Testis (tissue), 5 donors: ENCODE measurements at places on chromosomes 11 and 22. TPM values are rescaled to one million over a fixed set of nuclear protein-coding genes. Genes with fewer than 3 reads are reported as not detected.

- no peak overlapping the region for H3K27ac ChIP-seq
- no peak for DNase-seq
- H3K4me3 ChIP-seq, result no peak overlapping the region
- H3K4me1 ChIP-seq, result no peaks in the 10 kb centered on the region
- H3K36me3 ChIP-seq, result no peaks in the 10 kb centered on the region
Measured at GRCh38 chr11:105862736-105863367, 159.2 kb downstream of the MSANTD4 start.

DNA sequence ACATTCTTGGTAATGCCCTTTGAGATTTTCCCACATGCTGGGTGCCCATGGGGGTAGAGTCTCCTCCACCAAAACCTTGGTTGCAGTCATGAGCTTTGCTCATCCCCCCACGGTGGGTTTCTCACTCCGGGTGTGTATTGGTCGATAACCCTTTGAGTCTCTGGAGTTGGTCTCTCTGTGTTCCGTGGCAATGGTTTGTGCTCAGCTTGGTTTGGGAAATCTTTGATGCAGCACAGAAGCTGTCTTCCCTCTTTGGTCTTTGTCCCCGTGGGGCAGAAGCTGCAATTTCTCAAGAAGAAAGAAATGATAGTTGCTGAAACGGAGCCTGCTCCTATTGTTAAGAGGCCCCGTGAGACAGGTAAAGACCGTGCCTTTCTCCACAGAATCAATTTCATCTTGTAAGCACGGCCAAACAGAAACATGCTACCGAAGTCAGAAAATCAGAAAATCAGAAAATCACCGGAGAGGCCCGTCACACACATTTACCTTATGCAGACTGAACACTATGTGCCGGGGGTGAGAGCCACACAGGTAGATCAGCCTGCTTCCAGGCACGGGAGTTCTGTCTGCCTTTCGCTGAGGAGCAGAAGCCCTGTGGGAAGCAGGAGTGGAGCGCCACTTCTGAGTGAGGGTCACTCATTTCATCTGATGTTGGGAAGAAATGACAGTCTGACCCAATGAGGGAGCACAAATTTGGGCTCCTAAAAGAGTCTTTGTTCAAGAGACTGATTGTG is 186.1 kb downstream of the TBC1D22A start:
- no peak for DNase-seq
- H3K4me1 ChIP-seq, result no peaks in the 10 kb centered on the region
- H3K27ac ChIP-seq, result no peak overlapping the region
- H3K4me3 ChIP-seq, result no peak overlapping the region
- H3K27me3 ChIP-seq, result no peaks in the 10 kb centered on the region

- H3K4me3 ChIP-seq, result no peak overlapping the region
- no peaks in the 10 kb centered on the region for H3K4me1 ChIP-seq
Measured at GRCh38 chr22:47654922-47655491, 892.6 kb downstream of the TBC1D22A start.

DNA sequence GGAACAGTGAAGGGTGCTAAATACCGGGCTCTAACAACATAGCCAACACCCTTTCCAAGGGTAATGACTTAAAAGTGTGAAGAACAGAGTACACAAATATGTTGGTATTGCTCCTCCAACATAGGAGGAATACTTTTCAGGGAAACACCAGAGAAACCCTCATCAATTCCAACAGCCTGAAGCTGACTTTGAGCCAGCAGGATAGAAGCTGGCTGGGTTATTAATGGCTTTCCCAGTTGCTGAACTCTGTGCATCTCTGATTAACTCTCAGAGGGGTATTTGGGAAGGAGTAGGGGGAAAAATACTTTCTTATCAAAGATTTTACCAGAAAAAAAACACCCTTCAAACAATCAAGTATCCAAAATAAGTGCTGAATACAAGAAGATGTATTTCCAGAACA is 95.6 kb downstream of the AMBRA1 start:
- DNase-seq, result no peak
- H3K36me3 ChIP-seq, result no peaks in the 10 kb centered on the region
- H3K27me3 ChIP-seq, result no peaks in the 10 kb centered on the region
- no peak overlapping the region for H3K27ac ChIP-seq

- H3K36me3 ChIP-seq, result no peaks in the 10 kb centered on the region
- no peak overlapping the region for H3K4me3 ChIP-seq
- DNase-seq, result no peak
- no peaks in the 10 kb centered on the region for H3K27me3 ChIP-seq
- H3K4me1 ChIP-seq, result no peaks in the 10 kb centered on the region
- no peak overlapping the region for H3K27ac ChIP-seq
Measured at GRCh38 chr11:122405547-122406341, 249.8 kb upstream of the UBASH3B start.

DNA sequence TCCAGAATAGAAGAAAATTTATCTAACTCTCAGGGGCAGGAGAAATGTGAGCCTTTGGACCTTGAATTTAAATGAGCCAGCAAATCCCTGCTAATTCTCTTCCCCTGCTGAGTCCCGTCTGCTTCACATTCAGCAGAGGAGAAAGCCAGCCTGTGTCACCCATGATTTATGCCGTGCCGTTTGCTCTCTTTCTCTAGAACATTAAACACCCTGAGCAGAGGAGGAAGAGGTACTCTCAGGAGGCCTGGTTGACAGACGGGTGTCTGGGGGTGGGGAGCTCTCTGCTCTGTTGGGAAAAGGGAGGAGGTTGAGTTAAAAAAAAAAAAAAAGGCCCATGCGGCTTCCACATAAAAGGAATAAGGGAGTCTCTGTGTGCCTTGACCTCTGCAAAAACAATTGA is 11.3 kb upstream of the MTMR3 start:
- no peak for DNase-seq
- H3K4me3 ChIP-seq, result no peak overlapping the region
- H3K4me1 ChIP-seq, result no peaks in the 10 kb centered on the region

- H3K27ac ChIP-seq, result no peak overlapping the region
- H3K4me1 ChIP-seq, result no peaks in the 10 kb centered on the region
- no peaks in the 10 kb centered on the region for H3K36me3 ChIP-seq
- H3K27me3 ChIP-seq, result no peaks in the 10 kb centered on the region
Measured at GRCh38 chr11:42555190-42555589, 756.6 kb upstream of the API5 start.

DNA sequence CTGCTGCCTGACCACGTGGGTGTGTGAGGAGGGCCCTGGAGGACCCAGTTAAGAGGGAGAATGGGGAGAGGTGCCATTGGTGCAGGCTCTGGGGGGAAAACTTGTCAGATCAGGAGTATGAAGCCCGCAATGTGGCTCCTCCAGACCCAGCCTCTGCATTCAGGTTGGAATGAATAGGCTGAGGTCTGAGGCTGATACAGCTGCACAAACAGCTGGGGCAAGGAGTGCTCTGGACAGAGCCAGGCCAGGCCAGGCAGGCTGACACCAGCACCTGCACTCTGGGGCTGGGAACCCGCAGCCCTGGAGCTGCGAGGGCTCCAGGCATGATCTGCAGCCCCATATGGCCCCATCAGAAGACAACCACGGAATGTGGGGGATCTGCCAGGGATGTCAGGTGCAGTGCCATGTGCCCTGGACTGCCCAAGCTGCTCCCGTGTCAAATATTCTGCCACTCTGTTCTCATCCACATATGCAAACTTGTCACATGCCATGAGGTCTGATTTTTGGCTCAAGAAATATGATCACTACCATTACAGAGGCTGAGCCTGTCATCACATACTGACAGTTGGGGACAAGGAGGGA is 27.2 kb upstream of the KCNJ11 start:
- DNase-seq, result no peak
- H3K4me3 ChIP-seq, result no peak overlapping the region
- H3K36me3 ChIP-seq, result no peaks in the 10 kb centered on the region
- H3K27me3 ChIP-seq, result no peaks in the 10 kb centered on the region
- peaks cover 3% of the 10 kb centered on the region for H3K4me1 ChIP-seq

DNA sequence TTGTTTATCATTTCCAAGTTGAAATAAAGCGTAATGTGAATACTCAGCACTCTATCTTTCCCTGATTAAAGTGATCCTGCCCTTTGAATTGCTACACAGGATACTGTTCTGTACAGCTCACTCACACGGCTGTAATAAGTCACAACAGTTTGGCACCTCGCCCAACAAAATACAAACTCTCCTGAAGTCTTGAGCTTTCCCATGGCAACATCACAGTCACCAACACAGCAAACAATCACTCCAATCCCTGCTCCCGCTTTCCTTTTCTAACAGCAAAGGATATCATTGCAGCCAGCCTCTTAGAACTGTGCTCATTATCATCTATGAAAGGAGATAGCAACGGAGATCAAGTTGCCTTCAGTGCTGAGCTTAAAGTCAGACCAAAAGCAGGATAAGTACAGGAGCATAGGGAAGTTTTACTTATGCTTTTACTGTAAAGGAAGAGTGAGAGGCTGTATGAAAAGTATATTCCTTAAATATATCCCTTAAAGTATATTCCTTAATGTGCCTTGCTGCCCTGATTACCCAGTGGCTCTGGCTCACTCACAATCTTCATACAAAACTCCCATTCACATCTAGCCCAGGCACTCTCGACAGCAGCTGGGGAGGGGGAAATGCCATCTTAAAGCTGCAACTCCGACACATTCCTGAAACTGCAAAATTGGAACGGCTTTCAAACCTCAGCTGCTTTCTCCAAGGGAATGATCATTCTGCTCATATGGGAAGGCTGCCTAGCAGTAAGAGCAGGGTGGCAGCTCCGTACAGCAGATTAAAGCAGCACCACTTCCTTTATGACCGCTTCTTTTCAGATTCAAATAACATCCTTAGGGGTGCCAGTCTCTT is 35.8 kb downstream of the MAML2 start:
- H3K4me3 ChIP-seq, result no peak overlapping the region
- peaks cover 33% of the 10 kb centered on the region for H3K4me1 ChIP-seq
- peak overlapping the region; percentile 74 for H3K27ac ChIP-seq
- peak; percentile 79 for DNase-seq

DNA sequence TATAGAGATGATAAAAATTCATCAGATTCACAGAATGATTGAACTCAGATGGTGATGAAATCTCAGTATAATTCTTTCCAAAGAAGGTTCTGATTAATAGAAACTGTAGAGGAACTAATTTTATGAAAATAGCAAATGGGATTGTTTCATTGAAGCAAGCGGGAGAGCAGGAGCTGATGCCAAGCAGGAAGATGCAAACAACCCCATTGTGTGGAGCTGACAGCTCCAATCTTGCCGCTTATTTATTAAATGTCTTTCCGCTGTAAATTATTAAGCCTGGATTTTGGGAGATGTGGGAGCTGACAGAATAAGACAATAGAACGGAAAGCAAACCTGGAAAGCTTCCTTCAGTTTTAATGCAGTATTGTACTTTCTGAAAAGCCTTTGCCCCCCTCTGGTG is 6.0 kb upstream of the TMEM218 start:
- no peaks in the 10 kb centered on the region for H3K36me3 ChIP-seq
- H3K4me3 ChIP-seq, result no peak overlapping the region
- H3K4me1 ChIP-seq, result no peaks in the 10 kb centered on the region
- no peaks in the 10 kb centered on the region for H3K27me3 ChIP-seq
- no peak for DNase-seq

- no peaks in the 10 kb centered on the region for H3K36me3 ChIP-seq
- no peak for DNase-seq
- H3K4me3 ChIP-seq, result no peak overlapping the region
- no peaks in the 10 kb centered on the region for H3K27me3 ChIP-seq
Measured at GRCh38 chr11:123762422-123762821, 8.1 kb upstream of the OR6X1 start.

GRCh38 chr11:126024123-126024522 is 38.5 kb downstream of the CDON start:
- no peak overlapping the region for H3K27ac ChIP-seq
- no peaks in the 10 kb centered on the region for H3K27me3 ChIP-seq
- H3K36me3 ChIP-seq, result no peaks in the 10 kb centered on the region
- no peak for DNase-seq
- no peaks in the 10 kb centered on the region for H3K4me1 ChIP-seq

- no peak for DNase-seq
- H3K27me3 ChIP-seq, result no peaks in the 10 kb centered on the region
- no peaks in the 10 kb centered on the region for H3K36me3 ChIP-seq
- peaks cover 25% of the 10 kb centered on the region for H3K4me1 ChIP-seq
- H3K4me3 ChIP-seq, result no peak overlapping the region
Measured at GRCh38 chr11:68976563-68976962, 4.2 kb downstream of the MRGPRD start.

DNA sequence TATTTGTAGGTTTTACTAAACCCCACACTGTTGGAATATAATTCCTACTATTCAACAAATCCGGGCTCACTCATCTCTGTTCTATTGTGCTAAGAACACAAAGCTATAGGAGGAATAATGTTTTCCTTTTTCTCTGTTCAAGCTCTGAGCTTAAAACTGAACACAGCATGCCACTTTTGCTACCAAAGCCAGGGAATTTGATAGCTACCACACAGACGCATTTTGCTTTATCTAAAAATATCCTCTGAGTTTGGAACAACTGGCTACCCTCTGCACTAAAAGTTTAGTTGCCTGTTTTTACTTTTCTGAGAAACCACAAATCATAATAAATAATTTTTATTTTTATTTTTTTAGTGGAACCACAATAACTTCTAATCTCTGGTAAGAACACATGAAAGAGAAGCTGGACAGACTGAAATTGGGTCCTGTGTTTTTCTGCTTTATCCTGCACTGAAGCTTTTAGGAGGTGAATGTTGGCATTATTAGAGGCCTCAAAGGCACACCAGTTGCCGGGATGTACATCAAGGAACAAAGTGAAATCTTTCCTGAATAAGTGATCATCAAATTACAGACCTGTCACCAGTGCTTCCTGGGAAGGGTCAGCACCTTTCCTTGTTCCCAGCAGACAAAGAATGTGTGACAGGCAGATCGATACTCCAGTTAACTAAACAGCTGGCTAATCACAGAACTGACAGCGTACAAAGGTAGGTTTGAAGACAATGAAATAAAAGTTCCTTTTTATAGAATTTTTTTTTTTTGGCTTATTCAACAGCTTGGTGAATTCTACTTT is 523.2 kb upstream of the TENM4 start:
- H3K4me3 ChIP-seq, result no peak overlapping the region
- no peaks in the 10 kb centered on the region for H3K36me3 ChIP-seq
- H3K27me3 ChIP-seq, result no peaks in the 10 kb centered on the region

DNA sequence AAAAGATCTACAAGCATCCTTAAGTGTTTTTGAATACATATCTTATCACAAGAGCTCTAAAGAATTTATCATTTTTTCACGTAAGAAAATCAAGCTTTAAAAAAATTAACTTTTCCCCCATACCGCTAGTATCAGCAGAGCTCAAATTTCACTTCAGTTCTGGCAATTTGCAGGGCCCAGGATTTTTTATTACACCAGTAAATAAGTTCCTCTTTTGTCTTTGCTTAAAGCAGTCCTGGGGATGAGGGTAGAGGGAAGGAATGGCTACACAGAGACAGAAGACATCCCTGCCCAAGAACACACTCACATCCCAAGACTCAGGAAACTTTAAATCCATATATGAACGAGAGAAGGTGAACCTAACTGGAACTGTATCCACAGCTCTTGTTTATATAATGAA is 22.6 kb upstream of the SORL1 start:
- H3K4me3 ChIP-seq, result no peak overlapping the region
- no peak overlapping the region for H3K27ac ChIP-seq
- H3K4me1 ChIP-seq, result peaks cover 13% of the 10 kb centered on the region
- no peaks in the 10 kb centered on the region for H3K36me3 ChIP-seq

TESMIN gene
- total RNA-seq, result 60.4 TPM

OR8G1 gene
- total RNA-seq, result 1.2 TPM

CCDC15 gene
- total RNA-seq, result 14.9 TPM

MRGPRX3 gene
- total RNA-seq, result not detected

CYP2D6 gene
- total RNA-seq, result 2.0 TPM

RAB39A gene
- total RNA-seq, result 1.9 TPM

FOLR2 gene
- total RNA-seq, result 8.7 TPM

TBX10 gene
- not detected for total RNA-seq

CTSF gene
- 125 TPM for total RNA-seq

CNIH2 gene
- 4.0 TPM for total RNA-seq

CALCA gene
- not detected for total RNA-seq

ACR gene
- total RNA-seq, result 49.5 TPM

RFPL3 gene
- 2.6 TPM for total RNA-seq

RBFOX2 gene
- total RNA-seq, result 85.2 TPM

GLYAT gene
- total RNA-seq, result not detected

RPS19BP1 gene
- total RNA-seq, result 156 TPM

PRR5L gene
- 14.7 TPM for total RNA-seq
